ENCODE measurements at places on chromosomes 6 and 20.
A peak's percentile ranks its signal among the peaks of the same experiment; 100 is the strongest.

DNA sequence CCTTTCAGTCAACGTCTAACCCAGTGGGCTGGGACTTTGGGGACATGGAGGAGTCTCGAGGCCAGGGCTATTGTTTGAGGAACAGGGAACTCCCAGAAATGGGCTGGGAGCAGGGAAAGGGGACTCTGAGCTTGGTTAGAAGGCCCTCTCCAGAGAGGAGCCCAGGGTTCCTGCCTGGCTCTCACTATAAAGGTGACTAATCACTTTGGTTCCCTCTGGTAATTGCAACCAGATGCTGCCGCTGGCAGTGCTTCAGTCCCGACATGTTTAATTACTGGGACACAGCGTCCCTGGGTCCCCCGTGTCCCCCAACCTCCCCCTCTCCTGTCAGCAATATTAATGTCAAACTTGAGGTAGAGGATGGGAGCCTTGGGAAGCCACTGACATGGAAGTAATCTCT is 5.0 kb upstream of the GDF5 start:
- DNase-seq, result peak; percentile 47

DNA sequence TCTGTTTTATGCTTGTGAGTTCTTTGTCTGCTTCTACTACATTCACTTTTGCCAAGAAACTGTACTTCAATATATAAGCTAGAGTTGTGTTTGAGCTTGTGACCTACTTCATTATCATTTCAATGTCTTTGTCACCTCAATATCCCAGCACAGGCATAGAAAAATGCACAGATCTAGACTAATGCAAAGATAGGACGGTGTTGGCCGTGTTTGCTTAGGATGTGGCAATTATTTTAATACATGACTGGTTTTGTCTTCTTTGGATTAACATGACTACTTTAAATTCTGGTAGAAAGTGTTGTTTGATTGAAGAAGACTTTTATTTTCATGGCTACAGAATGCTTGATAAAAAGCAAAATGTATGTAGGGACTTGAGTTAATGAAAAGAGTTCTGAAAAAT is 1075.0 kb upstream of the GJE1 start:
- no peak for DNase-seq

DNA sequence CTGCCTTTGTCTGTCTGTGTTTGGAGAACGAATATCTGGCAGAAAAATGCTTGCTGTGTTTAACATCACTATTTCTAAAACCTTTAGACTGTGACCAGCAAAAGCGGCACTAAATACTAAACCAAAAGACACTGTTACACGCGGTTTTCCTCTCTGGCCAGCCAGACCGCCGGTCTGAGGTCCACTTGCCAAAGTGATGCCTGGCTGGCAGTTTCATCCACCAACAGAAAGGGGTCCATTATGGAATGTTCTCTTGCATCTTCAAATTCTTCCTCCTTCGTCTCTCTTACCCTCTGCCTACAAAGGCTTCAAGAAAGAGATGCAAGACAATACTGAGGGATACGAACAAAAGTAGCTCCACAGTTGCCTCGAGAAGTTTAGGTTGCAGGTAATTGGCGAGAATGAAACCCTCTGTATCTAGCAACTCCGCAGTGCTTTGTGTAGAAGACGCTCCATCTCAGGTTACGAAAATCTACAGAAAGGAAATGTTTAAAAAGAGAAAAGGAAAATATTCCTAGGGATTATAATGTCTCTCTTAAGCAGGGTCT is 176.6 kb downstream of the TRIM27 start:
- no peak for DNase-seq

DNA sequence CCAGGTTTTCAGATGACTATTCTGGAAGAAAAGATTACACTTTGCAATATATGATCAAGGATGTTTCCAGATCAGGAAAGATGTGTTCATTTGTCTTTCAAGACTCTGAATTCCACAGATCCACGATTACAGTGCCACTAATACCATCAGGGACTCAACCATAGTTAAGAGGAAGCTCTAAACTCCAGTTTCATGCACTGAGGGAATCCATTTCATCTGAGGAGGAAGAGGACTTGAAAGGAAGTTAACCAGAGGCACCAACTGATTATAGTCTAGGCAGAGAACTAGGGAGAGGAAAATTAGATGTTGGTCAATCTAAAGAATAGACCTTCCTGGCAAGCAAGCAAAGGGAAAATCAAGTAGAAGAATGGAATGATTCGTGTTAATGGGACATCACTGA is 218.3 kb upstream of the PRDM1 start:
- no peak for DNase-seq

DNA sequence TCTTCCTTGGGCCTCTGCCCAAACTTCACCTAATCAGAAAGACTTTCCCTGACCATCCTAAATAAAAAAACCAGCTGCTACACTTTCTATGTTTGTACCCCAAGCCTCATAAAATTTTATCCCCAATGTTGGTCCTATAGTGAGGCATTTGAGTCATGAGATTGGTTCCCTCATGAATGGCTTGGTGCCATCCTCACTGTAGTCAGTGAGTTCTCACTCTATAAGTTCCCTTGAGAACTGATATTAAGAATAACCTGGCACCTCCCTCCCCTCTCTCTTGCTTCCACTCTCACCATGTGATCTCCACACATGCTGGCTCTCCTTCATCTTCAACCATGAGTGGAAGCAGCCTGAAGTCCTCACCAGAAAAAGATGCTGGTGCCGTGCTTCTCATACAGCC is 316.9 kb upstream of the PRDM1 start:
- DNase-seq, result no peak

GRCh38 chr6:3489027-3489757 is 32.3 kb upstream of the SLC22A23 start:
- no peak for DNase-seq

GRCh38 chr6:115573861-115574260 is 486.8 kb downstream of the FRK start:
- DNase-seq, result no peak

Data from GOT3 (cell line).